ENCODE measurements at places on chromosomes 1 and 21. TPM values are rescaled to one million over a fixed set of nuclear protein-coding genes. Genes with fewer than 3 reads are reported as not detected.

Gene MTMR11
- total RNA-seq, result 10.2 TPM

Gene CFAP141
- not detected for total RNA-seq

Gene ACTL8
- total RNA-seq, result not detected

Gene MYCL
- 3.7 TPM for total RNA-seq

Gene TRIM33
- 12.4 TPM for total RNA-seq

Gene FMN2
- total RNA-seq, result not detected

Gene ELAPOR1
- not detected for total RNA-seq

Gene KCNE1
- total RNA-seq, result 0.38 TPM

Gene MATN1
- total RNA-seq, result not detected
